ENCODE measurements at places on chromosomes 12 and 14. TPM values are rescaled to one million over a fixed set of nuclear protein-coding genes. Genes with fewer than 3 reads are reported as not detected.

Gene SLC38A2
- total RNA-seq = 163 TPM

Gene MMP17
- total RNA-seq = 0.69 TPM

Gene ZDHHC22
- not detected for total RNA-seq

Gene ALX1
- total RNA-seq = not detected

Gene TMEM52B
- not detected for total RNA-seq

Gene LBHD2
- total RNA-seq = not detected

Gene MFAP5
- total RNA-seq = 0.75 TPM

Data from epithelial cell of proximal tubule (primary cell).